A549 treated with dexamethasone at 1 μM for 4 hours (cell line): ENCODE measurements at places on chromosomes 6 and 20. TPM values are rescaled to one million over a fixed set of nuclear protein-coding genes. Genes with fewer than 3 reads are reported as not detected.

The TP53TG5 gene
- not detected in 5 replicates for total RNA-seq

The PRR3 gene
- 13.3 to 18.8 TPM (median 18.4 TPM) in 5 replicates for total RNA-seq

The EDN3 gene
- total RNA-seq, result 2.7 to 3.5 TPM (median 3.3 TPM) in 5 replicates

The CCM2L gene
- total RNA-seq, result 0.22 to 0.42 TPM (median 0.35 TPM) in 5 replicates

The C6orf58 gene
- 0.07 to 0.32 TPM (median 0.15 TPM) in 4 of 5 replicates, not detected in the other for total RNA-seq

The CST4 gene
- not detected in 5 replicates for total RNA-seq

The HLA-DPA1 gene
- 0.09 to 0.11 TPM in 2 of 5 replicates, not detected in the others for total RNA-seq

The MEI4 gene
- not detected in 5 replicates for total RNA-seq

The ACTL10 gene
- not detected in 5 replicates for total RNA-seq

The ATP9A gene
- total RNA-seq, result 13.0 to 20.1 TPM (median 18.0 TPM) in 5 replicates

The PAX1 gene
- 0.05 to 0.11 TPM in 2 of 5 replicates, not detected in the others for total RNA-seq

The CLPSL2 gene
- total RNA-seq, result 0.61 to 1.1 TPM (median 0.94 TPM) in 5 replicates

The ATRN gene
- 20.2 to 28.0 TPM (median 26.7 TPM) in 5 replicates for total RNA-seq

The TRIM15 gene
- total RNA-seq, result not detected in 5 replicates

The SPTLC3 gene
- 0.01 to 0.12 TPM (median 0.06 TPM) in 4 of 5 replicates, not detected in the other for total RNA-seq

The STX11 gene
- 1.8 to 2.5 TPM (median 2.4 TPM) in 5 replicates for total RNA-seq

The FKBP1C gene
- total RNA-seq, result 2.1 to 2.6 TPM (median 2.3 TPM) in 5 replicates

The BMP6 gene
- 14.8 to 21.1 TPM (median 19.0 TPM) in 5 replicates for total RNA-seq
